ENCODE measurements at places on chromosomes 12 and 14. TPM values are rescaled to one million over a fixed set of nuclear protein-coding genes. Genes with fewer than 3 reads are reported as not detected.

CCDC175 gene
- not detected for total RNA-seq

SLC6A12 gene
- not detected for total RNA-seq

RPS6KL1 gene
- total RNA-seq = 6.1 TPM

ANO4 gene
- total RNA-seq = 0.94 TPM

PLEKHD1 gene
- total RNA-seq = under 0.01 TPM

ACTR6 gene
- 10.5 TPM for total RNA-seq

HCAR3 gene
- not detected for total RNA-seq

CD163 gene
- total RNA-seq = not detected

CLEC2A gene
- not detected for total RNA-seq

EMC9 gene
- total RNA-seq = 23.7 TPM

COCH gene
- total RNA-seq = 0.09 TPM

LRRC74A gene
- total RNA-seq = not detected

DBX2 gene
- not detected for total RNA-seq

SELPLG gene
- total RNA-seq = 0.27 TPM

SIX1 gene
- 0.27 TPM for total RNA-seq

FBXL14 gene
- total RNA-seq = 14.0 TPM

TFCP2 gene
- total RNA-seq = 8.0 TPM

NANOG gene
- total RNA-seq = not detected

BMP4 gene
- total RNA-seq = 62.3 TPM

PRR4 gene
- 0.18 TPM for total RNA-seq

LHX5 gene
- total RNA-seq = not detected

ANKRD33 gene
- 0.09 TPM for total RNA-seq

B4GALNT1 gene
- 0.18 TPM for total RNA-seq

RASSF8 gene
- 75.2 TPM for total RNA-seq

SPX gene
- 0.09 TPM for total RNA-seq

CBLN3 gene
- 1.3 TPM for total RNA-seq

ARID2 gene
- total RNA-seq = 12.1 TPM

TDRD9 gene
- 1.0 TPM for total RNA-seq

DPY19L2 gene
- 2.5 TPM for total RNA-seq

PMEL gene
- 0.19 TPM for total RNA-seq

SLC6A15 gene
- total RNA-seq = 0.18 TPM

TC2N gene
- total RNA-seq = under 0.01 TPM

OLR1 gene
- not detected for total RNA-seq

IL26 gene
- total RNA-seq = not detected

STAC3 gene
- total RNA-seq = 0.19 TPM

ALX1 gene
- 0.09 TPM for total RNA-seq

COX6A1 gene
- 523 TPM for total RNA-seq

LIN7A gene
- 0.18 TPM for total RNA-seq

WNT1 gene
- not detected for total RNA-seq

RERG gene
- not detected for total RNA-seq

OR4N2 gene
- total RNA-seq = not detected
